Frontal cortex (tissue), 4 donors: ENCODE measurements at places on chromosomes 2 and 18.

DNA sequence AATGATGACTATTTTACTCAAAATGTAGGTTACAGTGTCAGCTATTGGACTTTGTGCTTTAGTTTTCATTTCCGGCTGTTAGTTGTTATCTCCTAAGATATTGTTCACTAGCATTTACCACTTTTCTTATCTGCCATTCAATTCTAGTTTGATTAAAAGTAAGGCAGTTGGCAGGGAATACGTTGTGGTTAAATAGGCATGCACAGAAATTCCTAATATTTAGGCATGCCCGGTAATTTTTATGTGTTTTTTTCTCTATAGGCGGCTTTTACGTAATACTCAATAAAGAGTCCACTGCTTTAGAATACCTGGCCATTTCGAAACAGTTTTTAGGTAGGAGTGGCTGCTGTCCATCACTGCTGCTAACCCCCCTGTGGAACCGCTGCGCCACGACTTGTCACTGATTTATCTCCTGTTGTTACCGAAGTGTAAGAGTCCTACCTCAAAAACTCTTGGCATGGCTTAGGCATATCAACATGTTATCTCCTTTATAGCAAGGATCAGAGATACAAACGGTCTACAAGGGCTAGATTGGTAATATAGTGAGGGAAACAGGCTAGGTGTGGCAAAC lies 39.5 kb downstream of the BABAM2 start:
- no peak for DNase-seq

DNA sequence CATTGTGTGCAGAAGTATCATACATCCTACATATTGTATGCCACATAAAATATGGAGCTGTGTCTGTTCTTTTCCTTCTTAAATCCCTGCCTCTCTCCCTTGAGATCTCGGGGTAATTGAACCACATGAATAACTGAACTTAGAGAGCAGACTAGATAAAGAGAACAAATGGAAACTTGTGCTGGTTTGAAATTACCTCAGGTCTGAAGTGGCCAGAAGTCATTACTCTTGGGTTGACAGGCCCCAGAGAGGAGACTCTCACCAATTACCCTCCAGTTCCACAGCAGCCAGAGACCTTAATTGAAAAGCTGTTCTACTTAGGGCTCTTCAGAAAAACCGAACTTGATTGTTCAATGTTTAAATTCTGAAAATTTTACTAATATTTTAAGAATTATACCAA lies 5.0 kb upstream of the ADAM17 start:
- DNase-seq = no peak

- no peak for DNase-seq
Observed at GRCh38 chr2:217314021-217314460, 454.2 kb upstream of the TNP1 start.

DNA sequence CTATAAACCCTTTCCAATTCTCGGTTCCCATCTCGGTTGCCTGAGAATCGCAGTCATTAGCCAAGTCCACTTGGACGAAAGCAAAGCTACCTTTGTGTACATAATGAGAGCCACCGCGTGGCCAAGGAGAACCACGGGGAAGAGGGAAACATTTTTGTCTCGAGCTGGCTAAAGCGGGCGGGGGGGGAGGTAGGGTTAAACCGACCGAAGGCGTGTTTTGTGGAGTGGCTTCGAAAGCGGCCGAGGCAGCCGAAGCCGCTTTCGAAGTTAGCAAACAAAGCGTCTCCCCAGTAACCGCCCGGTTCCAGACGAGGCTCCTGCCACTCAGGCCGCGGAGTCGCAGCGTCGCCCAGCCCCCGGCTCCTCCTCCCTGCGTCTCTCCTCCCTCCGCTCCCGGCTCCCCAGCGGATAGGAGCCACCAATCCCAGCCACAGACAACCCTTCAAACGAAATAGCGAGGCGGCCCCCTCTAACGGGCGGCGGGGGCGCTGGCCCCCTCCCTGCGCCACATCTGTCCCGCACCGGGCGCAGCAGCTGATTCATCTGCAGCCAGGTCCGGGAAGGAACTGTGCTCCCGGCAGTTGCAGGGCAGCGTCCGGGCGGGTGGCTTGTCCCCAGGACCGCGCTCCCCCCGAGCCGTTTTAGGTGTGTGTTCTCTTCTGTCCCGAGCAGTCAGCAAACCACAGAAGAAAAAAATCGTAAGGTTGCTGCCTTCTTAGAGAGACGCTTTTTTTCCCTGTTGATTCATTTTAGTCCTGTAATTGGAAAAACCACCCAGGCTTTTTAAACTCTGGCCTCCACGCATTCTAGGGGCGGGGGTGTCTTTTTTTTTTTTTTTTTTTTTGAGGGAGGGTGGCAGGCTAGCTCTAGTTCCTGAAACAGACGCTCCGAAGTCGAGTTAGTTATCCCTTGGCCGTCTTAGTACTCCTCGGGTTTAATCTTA lies 1.8 kb upstream of the TGIF1 start:
- peak; percentile 68 for DNase-seq

- DNase-seq = no peak
Observed at GRCh38 chr2:54845094-54845493, 121.6 kb downstream of the EML6 start.

GRCh38 chr2:222942977-222943376 lies 82.1 kb downstream of the ACSL3 start:
- no peak for DNase-seq

GRCh38 chr2:6934758-6935651 lies 17.8 kb downstream of the RNF144A start:
- no peak for DNase-seq

GRCh38 chr2:23460993-23461392 lies 76.0 kb downstream of the KLHL29 start:
- no peak for DNase-seq

GRCh38 chr2:66080127-66080526 lies 354.8 kb upstream of the MEIS1 start:
- DNase-seq = no peak

GRCh38 chr18:61870151-61870550 lies 22.7 kb downstream of the RNF152 start:
- no peak for DNase-seq

DNA sequence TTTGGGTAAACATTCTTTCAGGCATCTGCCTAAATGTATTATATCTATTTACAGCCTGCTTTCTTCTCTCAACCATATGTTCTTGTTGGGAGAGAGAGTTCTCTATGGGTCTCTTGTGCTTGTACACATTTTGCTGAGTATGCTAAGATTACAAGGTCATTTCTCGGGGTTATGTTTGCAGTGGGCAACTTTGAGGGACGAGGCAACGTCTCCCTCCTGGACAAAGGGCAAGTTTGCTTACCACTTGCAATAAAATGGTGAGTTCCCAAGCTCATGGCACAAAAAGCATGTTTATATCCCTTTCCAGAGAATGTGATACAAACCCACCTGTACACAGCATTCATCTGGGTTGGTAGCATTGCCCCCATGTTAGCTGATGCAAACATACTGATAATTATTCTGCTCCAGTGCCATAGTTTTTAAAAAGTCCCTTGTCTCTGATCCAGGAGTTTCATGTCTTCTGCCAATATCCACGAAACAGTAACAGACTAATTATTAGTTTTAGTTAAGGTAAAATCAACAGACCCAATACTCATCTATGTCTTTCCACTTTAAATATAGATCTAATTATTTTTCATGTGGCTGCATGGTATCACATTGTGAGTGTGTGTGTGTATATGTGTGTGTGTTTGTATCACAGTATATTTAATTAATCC lies 84.2 kb upstream of the MAPK4 start:
- DNase-seq = no peak

- DNase-seq = no peak
Observed at GRCh38 chr2:39739386-39739785, 39.7 kb downstream of the THUMPD2 start.
